ENCODE measurements at places on chromosomes 1 and 21. TPM values are rescaled to one million over a fixed set of nuclear protein-coding genes. Genes with fewer than 3 reads are reported as not detected.

The UBE2U gene
- not detected for total RNA-seq

The KISS1 gene
- total RNA-seq: not detected

The GPR37L1 gene
- 0.06 TPM for total RNA-seq

The LCE2B gene
- not detected for total RNA-seq

The APCS gene
- not detected for total RNA-seq

The CRNN gene
- not detected for total RNA-seq

The XCL1 gene
- total RNA-seq: 1.2 TPM

The MTARC2 gene
- 56.6 TPM for total RNA-seq

The KRTAP24-1 gene
- total RNA-seq: not detected

The TMEM125 gene
- total RNA-seq: 197 TPM

The FMO4 gene
- total RNA-seq: 5.9 TPM

The URB2 gene
- 5.8 TPM for total RNA-seq

The FCRL2 gene
- total RNA-seq: 1.3 TPM

The GSTM1 gene
- not detected for total RNA-seq

The TNFSF18 gene
- 0.24 TPM for total RNA-seq

The KLF17 gene
- total RNA-seq: 0.47 TPM

The SYF2 gene
- 44.6 TPM for total RNA-seq

The PDZK1IP1 gene
- total RNA-seq: 22.6 TPM

The MAB21L3 gene
- total RNA-seq: 1.2 TPM

The AVPR1B gene
- not detected for total RNA-seq

The MEX3A gene
- 0.74 TPM for total RNA-seq

The DNM3 gene
- total RNA-seq: 12.4 TPM

The LRP8 gene
- total RNA-seq: 9.2 TPM

The MATN1 gene
- total RNA-seq: not detected

The CD84 gene
- total RNA-seq: 24.1 TPM

The DVL1 gene
- 60.4 TPM for total RNA-seq

The S100A7 gene
- total RNA-seq: not detected

The MYCL gene
- 3.9 TPM for total RNA-seq

The OR6N1 gene
- total RNA-seq: 2.3 TPM

The SPATA17 gene
- 4.0 TPM for total RNA-seq

The ZNF593OS gene
- total RNA-seq: not detected

The TRIM67 gene
- total RNA-seq: not detected

The FCRL5 gene
- 1.2 TPM for total RNA-seq

The OVAAL gene
- not detected for total RNA-seq

The ELK4 gene
- total RNA-seq: 62.8 TPM

All from lower lobe of right lung (tissue), 2 donors.